Midbrain (tissue), 1 donor: ENCODE measurements at places on chromosomes 11 and 22.

GRCh38 chr22:27677905-27678458 is 123.6 kb downstream of the MN1 start:
- DNase-seq, result no peak

DNA sequence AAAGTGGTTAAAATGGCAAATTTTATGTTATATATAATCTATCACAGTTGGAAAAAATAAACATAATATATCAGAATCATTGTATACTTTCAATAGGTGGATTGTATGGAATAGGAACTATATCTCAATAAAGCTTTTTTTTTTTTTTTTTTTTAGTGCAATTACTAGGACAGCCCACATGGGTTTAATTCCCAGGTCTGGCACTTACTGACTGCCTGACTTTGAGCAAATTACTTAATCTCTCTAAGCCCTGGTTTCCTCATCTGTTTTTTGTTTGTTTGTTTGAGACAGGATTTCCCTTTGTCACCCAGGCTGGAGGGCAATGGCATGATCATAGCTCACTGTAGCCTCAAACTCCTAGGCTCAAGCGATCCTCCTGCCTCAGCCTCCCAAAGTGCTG is 26.1 kb upstream of the BAIAP2L2 start:
- no peak for DNase-seq

GRCh38 chr11:17351510-17352176 is at the start of gene NCR3LG1:
TSS of gene NCR3LG1 (plus strand) at chr11:17351800. CDS start at chr11:17351970, 170 bp downstream.
- peak; percentile 44 for DNase-seq

DNA sequence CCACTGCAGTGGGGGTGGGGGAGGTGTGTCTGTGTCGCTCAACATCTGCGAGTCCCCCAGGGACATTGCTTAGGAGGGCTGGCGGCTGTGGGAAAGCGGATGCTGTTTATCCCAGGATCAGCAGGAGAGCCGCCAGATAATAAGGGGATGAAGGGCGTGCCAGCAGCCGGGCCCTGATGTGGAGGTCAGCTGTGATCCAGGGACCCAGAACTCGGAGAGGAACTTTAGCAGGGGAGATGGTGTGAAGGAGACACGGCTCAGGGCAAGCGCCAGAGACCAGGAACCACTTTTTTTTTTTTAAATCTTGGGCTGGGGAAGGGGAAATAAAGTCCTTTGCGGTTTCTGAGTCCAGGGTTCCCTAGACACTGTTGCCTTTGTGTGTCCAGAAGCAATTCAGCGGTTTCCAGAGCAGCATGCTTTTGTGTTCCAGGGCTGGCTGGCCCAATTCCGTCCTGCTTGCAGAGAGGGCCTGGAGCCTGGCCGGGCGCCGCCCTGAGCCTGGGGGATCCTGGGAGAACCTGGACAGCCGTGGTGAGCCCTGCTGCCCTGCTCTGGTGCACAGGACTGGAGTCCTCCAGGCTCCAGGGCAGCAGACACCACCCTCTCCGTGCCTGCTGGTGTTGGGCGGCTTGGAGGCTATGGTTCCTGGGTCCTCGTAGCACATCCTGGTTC is at the start of gene GRAMD4:
Gene GRAMD4, plus strand, starts transcription at position 557 of the 672 bp plus-strand sequence. CDS start 6,414 bp downstream, outside the sequence.
- DNase-seq, result peak; percentile 79

DNA sequence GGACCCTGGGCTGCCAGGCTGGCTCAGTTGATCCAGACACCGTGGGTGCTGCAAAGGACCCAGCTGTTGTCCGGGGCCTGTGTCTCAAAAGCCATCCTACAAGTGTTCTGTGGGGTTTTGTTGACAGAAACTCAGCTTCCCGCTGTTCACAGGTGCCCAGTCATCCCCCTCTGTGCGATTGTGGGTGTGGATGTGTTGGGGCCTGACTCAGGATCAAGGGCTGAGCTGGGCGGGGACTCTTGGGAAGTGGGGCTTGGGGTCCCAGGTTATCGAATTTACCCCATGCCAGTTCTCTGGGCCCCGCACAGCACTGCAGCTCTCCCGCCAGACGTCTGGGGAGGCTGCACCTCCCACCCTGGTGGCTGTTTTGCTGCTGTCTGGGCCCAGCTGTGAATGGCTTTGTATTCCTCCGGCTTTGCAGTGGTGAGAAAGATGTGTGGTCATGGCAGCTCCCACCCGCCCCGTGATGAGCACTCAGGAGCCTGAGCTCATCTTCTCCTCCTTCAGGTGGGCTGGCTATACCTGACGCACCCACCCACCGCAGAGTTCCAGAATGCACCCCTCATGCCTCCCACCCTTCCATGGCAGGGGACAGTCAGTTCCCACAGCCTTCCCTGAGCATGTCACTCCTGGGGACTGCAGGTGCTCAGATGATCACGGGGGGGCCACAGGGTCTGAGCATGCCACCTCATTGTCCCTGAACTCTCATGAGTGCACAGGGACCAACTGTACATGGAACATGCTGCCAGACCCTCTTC is 3.6 kb upstream of the AP2A2 start:
- DNase-seq, result no peak

DNA sequence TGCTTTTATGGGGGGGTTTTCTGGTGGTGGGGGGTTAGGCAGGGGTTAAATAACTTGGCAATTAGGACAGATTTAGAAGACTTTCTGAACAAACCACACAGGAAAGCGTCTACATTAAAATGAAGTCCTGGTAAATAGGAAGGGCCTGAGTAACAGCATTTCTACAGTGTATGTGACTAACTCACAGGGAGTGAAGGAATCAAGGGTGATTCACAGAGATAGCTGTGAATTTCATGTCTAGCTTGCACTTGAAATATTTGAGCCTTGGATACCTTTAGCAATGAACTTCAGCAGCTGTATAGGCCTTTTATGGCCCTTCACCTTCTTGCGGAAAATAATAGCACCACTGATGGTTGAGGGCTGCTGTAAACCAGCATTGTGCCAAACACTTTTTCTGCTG is 26.1 kb upstream of the LDHA start:
- DNase-seq, result no peak

GRCh38 chr22:29112681-29113080 is 39.8 kb downstream of the KREMEN1 start:
- no peak for DNase-seq

DNA sequence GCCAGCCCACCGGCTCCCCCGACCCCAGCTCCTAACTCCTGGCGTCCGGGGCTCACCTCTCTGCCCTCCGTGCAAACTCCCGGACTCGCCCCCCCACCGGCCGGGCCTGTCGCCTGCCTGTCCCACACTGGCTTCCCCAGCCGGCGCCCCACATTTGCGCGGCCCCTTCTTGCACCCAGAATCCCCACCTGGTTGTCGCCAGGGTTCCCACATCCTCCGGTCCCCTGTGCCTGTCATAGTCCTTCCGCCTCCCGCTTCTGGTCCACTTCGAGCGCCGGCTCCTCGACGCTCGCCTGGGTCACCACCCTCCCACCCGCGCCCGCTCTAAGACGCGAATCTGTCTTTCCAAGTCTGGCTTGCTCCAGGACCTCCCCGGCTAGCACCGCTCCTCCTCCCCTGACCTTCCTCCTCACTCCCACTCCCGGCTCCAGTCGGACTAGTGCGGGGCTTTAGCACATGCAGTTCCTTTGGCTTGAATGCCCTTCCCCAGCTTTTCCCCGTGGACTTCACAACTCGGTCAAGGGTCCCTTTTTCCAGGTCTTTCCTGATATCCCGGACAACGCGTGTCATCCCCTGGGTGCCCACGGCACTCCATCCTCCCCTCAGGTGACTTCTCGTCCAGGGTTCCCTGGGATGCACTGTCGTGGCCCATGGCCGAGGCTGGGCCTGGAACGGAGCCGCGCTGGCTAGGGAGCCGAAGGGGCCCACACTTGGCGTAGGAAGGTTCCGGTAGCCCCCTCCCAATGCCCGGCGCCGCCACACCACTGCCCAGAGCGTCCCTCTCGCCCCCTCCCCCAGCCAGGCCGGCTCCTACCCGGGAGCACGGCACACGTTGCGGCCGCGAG is 635 bp downstream of the SCARF2 start:
- no peak for DNase-seq

- DNase-seq, result no peak
Measured at GRCh38 chr11:67055812-67056211, 835 bp upstream of the RHOD start.

GRCh38 chr11:117691218-117691514 is 105.8 kb downstream of the DSCAML1 start:
- no peak for DNase-seq

DNA sequence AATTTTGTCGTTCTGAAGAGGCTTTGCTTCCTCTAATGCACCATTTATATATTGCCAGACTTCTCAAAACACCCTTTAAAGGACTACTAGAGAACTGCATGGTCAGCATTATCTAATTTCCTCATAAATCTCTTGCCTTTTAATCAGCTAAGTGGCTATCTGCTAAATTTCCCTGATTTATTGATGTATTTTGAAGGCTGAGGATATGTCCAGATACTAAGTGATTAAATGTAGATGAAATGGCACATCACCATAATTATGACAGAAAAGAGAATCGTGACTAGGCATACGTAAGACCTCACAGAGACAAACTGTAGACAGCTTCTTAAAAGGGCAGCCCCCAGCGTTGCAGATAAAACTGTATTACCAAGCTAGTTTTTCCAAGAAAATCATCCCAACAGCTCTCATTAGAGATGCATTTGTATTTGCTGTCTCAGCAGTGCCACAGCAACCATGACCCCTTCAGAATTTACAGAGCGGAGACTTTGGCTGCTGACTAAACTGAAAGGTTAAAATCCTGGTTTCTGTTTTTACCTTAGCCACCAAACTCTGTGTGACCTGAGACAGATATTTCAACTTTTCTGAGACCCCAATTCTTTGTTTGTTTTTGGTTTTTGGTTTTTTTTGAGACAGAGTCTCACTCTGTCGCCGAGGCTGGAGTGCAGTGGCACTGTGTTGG is 67.1 kb upstream of the SLN start:
- no peak for DNase-seq

GRCh38 chr11:64007629-64008282 is 21.5 kb downstream of the OTUB1 start:
- peak; percentile 43 for DNase-seq

GRCh38 chr11:118049771-118050170 is 27.1 kb upstream of the TMPRSS4 start:
- DNase-seq, result no peak

- DNase-seq, result peak; percentile 65
Measured at GRCh38 chr11:11498195-11498594, 123.6 kb downstream of the GALNT18 start.

- DNase-seq, result no peak
Measured at GRCh38 chr22:19271856-19272535, 19.5 kb downstream of the CLTCL1 start.

GRCh38 chr11:46961041-46961440 is 24.5 kb downstream of the CSTPP1 start:
- no peak for DNase-seq

GRCh38 chr11:68009391-68010089 is 587 bp upstream of the ALDH3B1 start:
- no peak for DNase-seq

DNA sequence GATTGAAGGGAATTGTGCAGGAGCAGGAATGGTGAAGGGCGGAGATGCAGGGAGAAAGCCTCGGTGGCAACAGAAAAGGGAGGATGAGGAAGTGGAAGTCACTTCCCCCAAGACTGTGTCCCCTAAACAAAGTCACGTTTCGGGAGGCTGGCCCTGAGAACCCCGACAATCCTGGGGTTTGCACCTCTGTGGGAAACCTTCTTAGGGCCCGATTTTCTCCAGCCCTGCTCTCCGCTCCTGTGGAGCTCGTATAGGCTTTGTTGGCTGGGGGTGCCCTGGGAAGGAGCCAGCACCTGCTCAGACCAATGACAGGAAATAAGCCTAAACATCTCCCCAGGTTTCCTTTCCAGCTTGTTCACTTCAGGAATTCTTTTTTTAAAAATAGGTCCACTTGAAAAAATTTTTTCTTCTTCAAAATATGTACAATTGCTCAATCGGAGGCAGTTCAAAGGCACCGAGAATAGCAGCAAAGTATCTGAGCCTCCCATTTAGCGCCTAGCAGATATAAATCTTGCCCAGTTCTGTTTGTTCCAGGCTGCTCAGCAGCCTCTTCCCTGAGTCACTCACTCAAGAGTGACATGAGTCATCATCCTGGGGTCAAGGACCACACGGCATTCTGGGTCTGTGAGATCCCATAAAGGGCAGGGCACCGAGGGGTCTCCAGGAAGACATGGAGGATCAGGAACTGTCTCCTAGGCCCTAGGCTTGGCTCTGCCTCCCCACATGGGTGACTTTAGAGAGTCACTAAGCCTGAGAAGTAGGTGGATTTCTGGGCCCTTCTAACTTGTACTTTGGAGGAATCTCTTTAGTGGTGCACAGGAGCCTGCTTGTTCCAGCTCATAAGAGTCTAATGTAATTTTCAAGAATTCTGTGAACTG is 34.0 kb downstream of the IRAG1 start:
- no peak for DNase-seq

- DNase-seq, result no peak
Measured at GRCh38 chr22:49322861-49323622, 504.6 kb downstream of the BRD1 start.

GRCh38 chr11:122796128-122796717 is 42.1 kb upstream of the CRTAM start:
- no peak for DNase-seq
